ENCODE measurements at places on chromosomes 12 and 14. TPM values are rescaled to one million over a fixed set of nuclear protein-coding genes. Genes with fewer than 3 reads are reported as not detected.

RD3L gene
- 41.5 TPM for polyA plus RNA-seq

COL2A1 gene
- polyA plus RNA-seq: 0.04 TPM

SLC25A47 gene
- polyA plus RNA-seq: not detected

NDUFA9 gene
- 200 TPM for polyA plus RNA-seq

ACOT4 gene
- 0.27 TPM for polyA plus RNA-seq

NYNRIN gene
- polyA plus RNA-seq: 3.6 TPM

RNASE1 gene
- polyA plus RNA-seq: 199 TPM

SPIC gene
- not detected for polyA plus RNA-seq

PPP4R4 gene
- polyA plus RNA-seq: not detected

ANKRD33 gene
- not detected for polyA plus RNA-seq

AKAP5 gene
- 0.08 TPM for polyA plus RNA-seq

OR4Q3 gene
- not detected for polyA plus RNA-seq

POTEG gene
- polyA plus RNA-seq: not detected

SRRM4 gene
- polyA plus RNA-seq: 0.04 TPM

PPP1R13B gene
- 27.5 TPM for polyA plus RNA-seq

RPGRIP1 gene
- polyA plus RNA-seq: 0.23 TPM

GLRX5 gene
- 64.4 TPM for polyA plus RNA-seq

SAV1 gene
- 15.2 TPM for polyA plus RNA-seq

TSHR gene
- polyA plus RNA-seq: not detected

SLC6A15 gene
- polyA plus RNA-seq: not detected

MYO1A gene
- polyA plus RNA-seq: 0.19 TPM

KRT71 gene
- not detected for polyA plus RNA-seq

ARMH4 gene
- 2.5 TPM for polyA plus RNA-seq

GDF3 gene
- polyA plus RNA-seq: 0.30 TPM

RTL1 gene
- polyA plus RNA-seq: not detected

PAX9 gene
- polyA plus RNA-seq: not detected

EXOC3L4 gene
- 0.37 TPM for polyA plus RNA-seq

IKZF4 gene
- polyA plus RNA-seq: 2.6 TPM

ADAMTS20 gene
- polyA plus RNA-seq: not detected

TAS2R9 gene
- not detected for polyA plus RNA-seq

ZDHHC22 gene
- polyA plus RNA-seq: not detected

KRT6A gene
- 0.03 TPM for polyA plus RNA-seq

TSPAN11 gene
- 0.49 TPM for polyA plus RNA-seq

KLRF2 gene
- polyA plus RNA-seq: not detected

DNAH10 gene
- polyA plus RNA-seq: 0.11 TPM

DHRS2 gene
- 0.04 TPM for polyA plus RNA-seq

TMEM179 gene
- polyA plus RNA-seq: 0.15 TPM

PRH2 gene
- polyA plus RNA-seq: not detected

CCDC196 gene
- not detected for polyA plus RNA-seq

SIX1 gene
- not detected for polyA plus RNA-seq

FAM90A1 gene
- polyA plus RNA-seq: 0.19 TPM

E2F7 gene
- polyA plus RNA-seq: 0.08 TPM

DPY19L2 gene
- 56.5 TPM for polyA plus RNA-seq

BATF gene
- 0.84 TPM for polyA plus RNA-seq

POMT2 gene
- 17.9 TPM for polyA plus RNA-seq

NOC4L gene
- 10.9 TPM for polyA plus RNA-seq

MFAP5 gene
- polyA plus RNA-seq: 10.2 TPM
